Fibroblast of upper back skin (primary cell): ENCODE measurements at places on chromosomes 2 and 18.

DNA sequence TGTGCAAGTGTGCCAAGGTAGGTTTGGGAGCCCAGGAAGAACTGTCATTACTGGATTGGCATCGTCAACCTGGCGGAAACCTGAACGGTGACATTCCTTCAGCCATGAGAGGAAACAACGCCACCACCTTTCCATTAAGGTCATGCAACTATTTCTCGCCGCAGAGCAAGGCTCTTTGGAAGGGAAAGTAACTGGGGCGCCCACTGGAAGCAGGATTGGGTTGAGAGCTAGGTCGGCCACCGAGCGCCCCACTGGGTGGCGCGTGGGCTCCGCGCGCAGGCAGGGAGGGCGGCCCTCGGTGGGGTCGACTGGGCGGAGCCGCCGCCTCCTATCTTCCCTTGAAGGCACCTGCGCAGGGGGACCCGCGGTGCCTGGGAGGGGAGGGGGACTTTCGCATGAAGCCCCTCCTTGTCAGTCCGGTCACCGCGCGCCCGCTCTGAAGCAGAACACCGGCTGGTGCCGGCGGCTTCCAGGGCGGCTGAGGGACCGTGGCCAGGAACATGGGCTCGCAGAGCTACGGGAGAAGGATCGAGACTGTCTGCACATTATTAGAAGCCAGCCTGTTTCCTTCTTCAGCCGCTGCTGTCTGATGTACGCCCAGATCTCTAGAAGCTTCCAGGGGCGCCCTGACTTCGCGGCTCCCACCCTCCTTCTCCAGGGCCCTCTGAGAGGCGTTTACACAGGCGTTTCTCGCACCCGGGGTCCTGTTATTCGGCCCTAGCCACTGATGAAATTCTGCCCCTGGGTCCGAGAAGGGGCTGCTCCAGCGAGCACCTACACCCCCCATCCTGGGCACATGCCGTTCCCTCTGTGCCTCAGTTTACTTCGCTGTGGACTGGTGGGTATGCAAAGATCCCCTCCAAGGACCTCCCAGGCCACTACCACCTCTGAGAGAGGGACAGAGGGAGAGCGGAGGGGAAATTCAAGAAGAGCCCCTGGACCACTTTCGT, 27.3 kb upstream of the MAL start:
- no peak for DNase-seq

- DNase-seq, result peak; percentile 28
These were observed 43.4 kb upstream of the OTOF start for GRCh38 chr2:26521054-26521912.

DNA sequence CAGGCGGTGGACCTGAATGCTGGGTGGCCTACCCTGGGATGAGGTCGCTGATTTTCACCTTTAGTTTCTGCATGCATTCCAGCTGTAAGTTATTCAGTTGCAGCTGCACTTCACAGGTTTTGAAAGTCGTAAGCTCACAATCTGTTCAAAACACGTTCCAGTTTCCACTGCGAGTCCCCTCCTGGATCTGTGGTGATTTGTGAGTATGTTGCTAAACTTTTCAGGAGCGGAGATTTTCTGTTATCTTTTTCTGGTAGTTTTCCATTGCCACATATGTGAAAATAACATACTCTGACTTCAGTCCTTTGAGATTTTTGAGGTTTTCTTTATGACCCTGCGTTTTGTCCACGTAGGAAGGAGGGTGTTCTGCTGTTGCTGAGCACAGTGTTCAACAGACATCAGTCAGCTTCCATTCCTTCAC, 102.1 kb downstream of the SNTG2 start:
- DNase-seq, result peak; percentile 74

DNA sequence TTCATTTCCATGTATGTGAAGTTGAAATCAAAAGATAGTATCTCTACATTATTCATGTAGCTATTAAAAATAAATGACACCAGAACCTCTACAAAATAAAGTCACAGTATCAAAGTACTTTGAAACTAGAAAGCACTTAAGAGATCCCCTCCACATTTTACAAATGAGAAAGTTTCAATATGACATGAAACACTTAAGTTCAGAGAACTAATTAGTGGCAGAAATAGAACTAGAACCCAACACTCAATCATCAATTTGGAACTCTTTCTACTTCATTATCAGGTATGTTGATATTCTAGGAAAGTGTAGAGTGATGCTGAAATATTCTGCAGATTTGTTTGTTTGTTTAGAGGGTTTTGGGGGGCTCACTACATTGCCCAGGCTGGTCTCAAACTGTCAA, 145.6 kb downstream of the MEMO1 start:
- no peak for DNase-seq

DNA sequence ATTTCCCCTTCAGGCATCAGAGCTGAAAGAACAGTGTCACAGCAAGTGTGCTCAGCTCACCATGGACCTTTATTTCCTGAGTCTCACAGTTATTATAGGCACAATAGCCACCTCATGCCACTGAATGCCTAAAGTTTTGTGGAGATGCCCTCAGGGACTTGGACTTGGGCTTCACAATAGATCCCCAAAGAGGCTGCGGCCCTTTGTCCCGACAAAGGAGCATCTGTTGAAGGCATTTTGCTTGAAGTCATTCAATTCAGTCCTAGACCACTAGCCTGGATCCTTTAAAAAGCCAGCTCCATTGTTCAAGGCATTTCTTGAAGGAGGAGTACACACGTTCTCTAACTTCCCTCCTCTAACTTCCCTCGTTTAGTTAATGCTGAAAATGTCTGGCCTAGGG, 125.4 kb downstream of the DCC start:
- no peak for DNase-seq

DNA sequence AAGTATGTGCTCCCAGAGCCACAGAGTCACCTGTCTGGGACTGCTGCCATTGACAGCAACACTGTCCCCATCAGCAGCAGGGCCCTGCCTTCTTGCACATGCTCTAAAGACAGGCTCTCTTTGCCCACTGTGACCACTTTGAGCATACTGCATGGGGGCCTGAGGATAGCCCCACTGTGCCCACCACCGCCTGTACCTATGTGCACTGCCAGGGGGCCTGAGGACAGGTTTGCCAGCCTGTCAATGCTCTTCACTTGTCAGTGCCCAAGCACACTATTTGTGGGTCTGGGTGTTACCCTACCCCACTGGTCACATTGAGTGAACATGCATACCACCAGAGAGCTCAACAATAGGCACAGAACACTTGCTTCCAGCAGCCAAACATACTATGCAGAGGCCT, 1137.0 kb upstream of the FANCL start:
- DNase-seq, result no peak

DNA sequence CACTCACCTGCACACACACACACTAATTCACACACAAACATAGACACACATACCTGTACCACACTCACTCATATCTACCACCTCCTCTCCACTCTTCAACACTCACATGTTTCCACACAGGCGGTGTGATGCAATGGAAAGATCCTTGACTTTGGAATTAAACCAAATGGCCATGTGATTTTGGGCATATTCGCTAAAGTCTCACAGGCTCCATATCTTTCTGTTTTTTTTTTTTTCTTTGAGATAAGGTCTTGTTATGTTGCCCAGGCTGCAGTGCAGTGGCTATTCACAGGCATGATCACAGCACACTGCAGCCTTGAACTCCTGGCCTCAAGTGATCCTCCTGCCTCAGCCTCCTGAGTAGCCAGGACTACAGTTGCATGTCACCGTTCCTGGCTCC, 91.1 kb upstream of the MEX3C start:
- no peak for DNase-seq

- DNase-seq, result no peak
These were observed 1.5 kb downstream of the TRMT61B start for GRCh38 chr2:28868611-28869010.

GRCh38 chr18:60448487-60449267, 76.1 kb upstream of the MC4R start:
- no peak for DNase-seq

DNA sequence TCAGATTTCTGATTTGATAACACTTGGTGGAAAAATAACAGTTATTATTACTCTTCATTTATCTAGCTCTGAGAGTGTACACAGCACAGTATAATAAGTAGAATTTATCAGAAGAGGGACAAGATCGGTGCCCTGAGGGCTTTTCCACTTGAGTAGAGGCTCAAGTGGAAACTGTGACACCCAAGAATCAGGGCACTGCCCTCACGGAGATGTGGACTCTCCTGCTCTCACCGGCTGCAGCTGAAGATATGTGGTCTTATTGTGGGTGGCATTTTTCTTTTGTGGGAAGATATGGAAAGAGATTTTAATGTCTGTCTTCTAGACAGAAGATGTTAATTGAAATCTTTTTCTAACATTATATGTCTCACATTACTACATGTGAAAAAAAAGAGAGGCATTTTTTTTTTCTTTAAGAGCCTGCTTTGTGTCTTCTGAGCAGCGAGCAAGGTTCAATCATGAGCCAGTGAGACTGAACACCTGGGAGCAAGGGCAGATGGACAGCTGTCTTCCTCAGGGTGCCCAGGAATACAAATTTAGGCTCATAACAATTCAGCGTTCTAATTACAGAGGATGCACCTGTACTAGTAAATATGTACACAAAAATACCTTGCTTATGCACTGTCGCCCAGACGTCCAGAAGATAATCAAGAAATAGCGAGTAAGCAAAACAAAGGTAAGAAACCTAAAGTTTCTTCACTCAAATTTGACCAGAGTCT, 1098.2 kb upstream of the FANCL start:
- DNase-seq, result no peak

DNA sequence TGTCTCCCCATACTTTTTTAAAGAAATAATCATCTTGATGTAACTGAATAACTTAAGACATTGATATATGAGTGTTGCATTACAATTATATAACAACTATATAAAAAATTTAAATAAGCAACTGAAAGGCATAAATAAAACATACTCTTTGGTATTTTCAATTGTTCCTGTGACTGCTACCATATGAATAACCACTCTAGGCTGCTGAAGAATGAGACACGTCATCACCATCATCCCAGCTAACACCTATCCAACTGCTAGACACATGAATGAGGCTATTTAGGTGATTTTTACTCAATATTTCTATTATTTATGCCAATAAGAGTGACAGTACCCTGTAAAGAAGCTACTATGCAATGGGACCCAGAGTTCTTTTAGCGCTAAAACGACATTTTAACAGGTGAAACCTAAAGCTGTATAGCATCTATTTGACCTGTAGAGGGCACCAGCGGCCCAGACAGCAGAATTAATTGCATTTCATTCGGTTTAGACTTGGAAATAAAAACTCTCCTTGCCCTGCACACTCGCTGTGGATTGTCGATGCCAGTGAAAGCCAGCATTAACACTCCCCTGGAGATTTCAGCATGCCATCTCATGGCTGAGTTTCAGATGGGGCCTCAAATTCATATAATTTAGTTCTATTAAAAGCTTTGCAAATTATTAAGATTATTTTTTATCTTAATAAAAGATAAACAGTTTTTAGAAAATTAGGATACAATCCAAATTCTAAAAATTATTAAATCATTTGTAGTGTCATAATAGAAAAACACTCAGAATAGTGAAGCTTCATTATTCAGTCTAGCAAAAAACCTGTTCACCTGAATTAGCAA, 89.4 kb upstream of the MAP2 start:
- DNase-seq, result peak; percentile 55

DNA sequence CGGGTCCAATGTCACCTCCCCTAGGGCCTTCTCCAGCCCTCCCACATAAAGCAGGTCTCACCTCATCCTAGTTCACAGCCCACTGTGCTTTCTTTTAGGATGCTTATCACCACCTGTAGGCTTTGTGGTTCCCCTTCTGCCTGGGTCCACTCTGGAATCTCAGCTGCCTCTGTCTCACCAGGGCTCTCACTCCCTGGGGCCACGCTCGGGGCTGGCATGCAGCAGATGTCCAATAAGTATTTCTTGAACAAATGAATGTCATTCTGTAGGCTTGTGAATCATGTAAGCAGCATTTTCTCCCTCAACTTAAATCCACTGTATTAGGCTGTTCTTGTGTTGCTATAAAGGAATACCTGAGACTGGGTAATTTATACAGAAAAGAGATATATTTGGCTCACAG, 4.3 kb upstream of the SH3BP4 start:
- DNase-seq, result no peak

DNA sequence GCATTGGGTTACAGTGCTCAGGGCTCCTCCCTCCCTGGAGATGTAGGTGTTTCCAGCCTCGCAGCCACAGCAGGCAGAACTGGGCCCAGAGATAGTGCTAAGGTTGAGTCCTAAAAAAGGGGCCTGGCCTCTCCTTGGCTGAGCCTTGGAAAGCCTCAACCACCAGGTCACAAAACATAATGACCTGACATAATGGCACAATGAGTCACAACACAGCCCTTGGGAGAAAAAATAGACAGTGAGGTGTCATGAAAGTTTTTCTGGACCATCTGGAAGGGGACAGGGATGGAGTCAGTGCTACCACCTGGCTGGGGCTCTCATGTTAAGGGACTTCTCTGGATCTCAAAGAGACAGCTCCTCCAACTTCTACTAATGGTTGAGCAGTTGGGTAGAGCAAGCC, 92.4 kb upstream of the LCLAT1 start:
- no peak for DNase-seq

DNA sequence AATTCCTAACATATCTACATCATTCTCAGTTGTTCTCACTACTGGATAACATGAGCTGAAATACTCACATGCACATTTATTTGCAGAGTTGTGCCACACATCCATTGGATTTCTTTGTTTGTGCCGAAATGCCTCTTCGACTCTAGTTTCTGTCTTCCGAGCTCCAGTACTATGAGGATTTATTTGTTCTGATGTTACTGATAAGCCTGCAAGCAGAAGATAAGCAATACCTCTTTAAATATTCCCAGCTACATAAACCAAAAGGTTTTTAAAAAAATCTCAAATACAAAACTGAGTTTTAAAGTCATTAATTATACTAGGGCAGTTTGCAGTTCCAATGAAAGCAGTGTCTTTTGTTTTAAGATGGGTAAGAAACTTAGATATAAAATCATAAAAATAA, 164.8 kb downstream of the ATAD2B start:
- DNase-seq, result no peak

GRCh38 chr2:10514743-10515142, 66.6 kb upstream of the ODC1 start:
- DNase-seq, result peak; percentile 83

- DNase-seq, result no peak
These were observed 470.0 kb upstream of the FSIP2 start for GRCh38 chr2:185268651-185269050.

DNA sequence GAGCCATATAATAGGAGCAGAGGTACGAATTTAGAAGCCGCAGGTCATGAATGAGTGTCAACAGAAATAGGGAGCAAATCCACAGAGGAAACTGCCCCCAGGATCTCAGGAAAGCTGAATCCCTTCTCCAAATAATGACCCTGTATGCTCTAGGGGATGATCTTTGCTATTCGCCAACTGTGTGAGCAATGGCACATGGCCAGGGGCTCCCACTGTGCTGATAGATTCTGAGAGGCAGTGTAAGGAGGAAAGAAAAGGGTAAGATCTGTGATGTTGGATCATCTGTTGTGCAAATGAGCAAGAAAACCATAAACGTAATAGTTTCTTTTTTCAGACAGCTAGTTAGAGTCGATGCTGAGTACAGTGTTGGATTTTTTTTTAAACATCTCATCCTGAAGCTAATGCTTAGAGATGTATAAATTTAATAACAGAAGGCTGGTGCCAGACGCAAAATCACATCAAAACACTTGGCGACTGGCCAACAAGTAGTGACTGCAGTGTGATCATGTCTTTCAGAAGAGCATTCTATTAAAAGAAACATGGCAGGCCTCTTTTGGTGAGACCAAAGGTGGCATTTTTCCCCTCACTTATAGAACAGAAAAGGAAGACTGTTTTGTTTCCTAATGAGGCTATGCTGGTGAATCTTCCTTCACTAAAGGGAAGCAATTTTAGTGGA, 77.4 kb downstream of the ABCA12 start:
- DNase-seq, result no peak

- DNase-seq, result no peak
These were observed 27.5 kb downstream of the CDH20 start for GRCh38 chr18:61360404-61361383.
